Stimulated activated CD8-positive, alpha-beta memory T cell treated with anti-CD3 and anti-CD28 coated beads, Interleukin-4, amount 100 ng/mL, for 1 hour (primary cell): ENCODE measurements at places on chromosomes 1 and 21.

- no peak for DNase-seq
These were observed 12.0 kb downstream of the PRDX6 start for GRCh38 chr1:173489149-173489600.

DNA sequence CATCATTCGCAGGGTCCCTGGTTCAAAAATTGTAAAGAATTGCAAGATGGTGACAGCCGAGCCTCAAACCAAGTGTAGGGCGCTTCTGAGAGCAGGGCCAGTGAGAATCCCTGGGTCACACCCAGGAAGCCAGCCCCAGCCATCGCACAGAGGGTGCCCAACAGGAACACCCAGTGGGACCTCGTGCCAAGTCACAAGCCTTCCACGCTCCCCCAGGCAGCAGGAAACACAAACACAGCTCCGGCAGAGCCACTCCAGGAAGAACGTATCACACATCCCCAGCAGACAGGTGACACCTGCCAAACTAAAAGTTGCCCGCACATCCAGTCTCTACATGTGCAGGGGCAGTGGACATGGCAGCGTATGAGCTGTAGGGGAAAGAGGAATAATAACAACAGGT is 20.2 kb downstream of the DHRS3 start:
- no peak for DNase-seq

- no peak for DNase-seq
These were observed 95.1 kb upstream of the SLC45A1 start for GRCh38 chr1:8222789-8223188.

DNA sequence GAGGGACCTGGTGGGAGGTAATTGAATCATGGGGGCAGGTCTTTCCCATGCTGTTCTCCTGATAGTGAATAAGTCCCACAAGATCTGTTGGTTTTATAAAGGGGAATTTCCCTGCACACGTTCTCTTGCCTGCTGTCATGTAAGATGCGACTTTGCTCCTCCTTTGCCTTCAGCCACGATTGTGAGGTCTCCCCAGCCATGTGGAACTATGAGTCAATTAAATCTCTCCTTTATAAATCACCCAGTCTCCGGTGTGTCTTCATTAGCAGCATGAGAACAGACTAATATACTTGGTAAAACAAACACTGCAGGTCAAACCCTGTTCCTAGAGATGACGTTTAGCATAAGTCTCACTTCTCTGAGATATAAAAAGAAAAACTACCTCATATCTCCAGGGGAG is 148.3 kb downstream of the MATN1 start:
- DNase-seq: no peak

DNA sequence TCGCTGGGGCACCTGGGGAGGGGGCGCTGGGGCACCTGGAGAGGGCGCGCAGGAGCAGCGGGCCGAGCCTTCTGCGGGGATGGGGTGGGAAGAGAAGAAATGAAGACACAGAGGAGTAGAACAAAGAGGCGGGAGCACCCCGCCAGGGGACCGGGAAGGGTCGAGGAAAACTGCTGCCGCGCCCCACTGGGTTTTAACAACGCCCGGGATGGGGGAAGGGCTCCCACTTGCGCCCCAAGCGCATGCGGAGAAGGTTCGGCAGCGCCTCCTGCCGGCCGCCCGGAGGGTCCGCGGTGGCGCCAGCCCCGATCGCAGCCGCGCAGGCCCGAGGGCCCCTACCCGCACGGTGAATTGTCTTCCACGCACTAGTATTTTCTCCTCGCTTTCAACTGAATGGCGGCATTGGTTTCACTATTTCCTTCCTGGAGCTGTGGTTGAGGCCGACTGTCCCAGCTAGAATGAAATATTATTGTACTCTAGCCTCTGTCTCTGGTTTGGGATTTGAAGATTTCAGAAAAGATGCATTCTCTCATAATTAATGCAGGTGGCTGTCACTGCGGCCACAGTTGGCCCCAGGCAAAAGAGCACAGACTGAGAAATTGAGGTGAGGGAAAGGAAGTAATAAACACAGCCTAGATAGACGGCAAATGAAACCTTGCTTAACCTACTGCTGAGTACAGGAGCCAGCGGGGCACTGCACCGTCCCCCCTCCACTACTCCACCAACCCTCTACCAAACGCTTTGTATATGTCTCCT is 57.3 kb downstream of the MAB21L3 start:
- DNase-seq: peak; percentile 60

DNA sequence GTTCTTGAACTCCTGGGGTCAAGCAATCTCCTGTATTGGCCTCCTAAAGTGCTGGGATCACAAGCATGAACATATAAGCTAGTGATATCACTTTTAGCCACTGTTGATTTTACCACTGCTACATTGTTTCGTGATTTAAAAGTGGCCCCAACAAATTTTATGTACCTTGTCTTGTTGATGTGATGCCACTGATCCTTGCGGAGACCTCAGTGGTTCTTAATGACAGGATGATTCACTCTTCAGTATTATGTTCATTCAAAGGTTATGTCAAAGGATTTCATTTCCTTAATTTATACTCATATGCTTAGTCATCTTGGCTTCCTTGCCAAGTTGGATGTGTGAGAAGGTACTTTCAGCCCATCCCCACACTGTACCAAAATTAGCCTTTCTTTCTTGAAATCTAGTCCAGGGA is 12.1 kb downstream of the PRKACB start:
- no peak for DNase-seq

- DNase-seq: no peak
These were observed 52.6 kb upstream of the SLC35A3 start for GRCh38 chr1:99917214-99917613.

GRCh38 chr21:17931080-17931479 is 111.9 kb upstream of the C21orf91 start:
- no peak for DNase-seq

GRCh38 chr1:48414264-48414663 is 57.7 kb downstream of the SPATA6 start:
- DNase-seq: no peak

DNA sequence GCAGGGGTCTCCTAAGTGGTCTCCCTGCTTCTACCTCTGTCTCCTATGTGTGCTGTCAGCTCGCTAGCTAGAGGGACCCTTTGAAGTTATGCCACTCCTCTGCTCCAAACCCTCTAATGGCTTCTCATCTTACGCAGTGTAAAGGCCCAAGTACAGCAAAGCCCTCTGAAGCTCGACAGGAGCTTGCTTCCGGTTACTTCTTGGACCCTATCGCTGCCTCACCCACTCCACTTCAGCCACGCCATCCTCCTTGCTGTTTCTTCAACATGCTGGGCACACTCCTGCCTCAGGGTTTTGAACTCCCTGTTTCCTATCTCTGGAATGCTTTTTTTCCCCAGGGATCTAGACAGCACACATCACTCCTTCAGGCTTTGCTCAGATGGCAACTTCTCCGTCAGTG is 102.3 kb upstream of the F3 start:
- no peak for DNase-seq

DNA sequence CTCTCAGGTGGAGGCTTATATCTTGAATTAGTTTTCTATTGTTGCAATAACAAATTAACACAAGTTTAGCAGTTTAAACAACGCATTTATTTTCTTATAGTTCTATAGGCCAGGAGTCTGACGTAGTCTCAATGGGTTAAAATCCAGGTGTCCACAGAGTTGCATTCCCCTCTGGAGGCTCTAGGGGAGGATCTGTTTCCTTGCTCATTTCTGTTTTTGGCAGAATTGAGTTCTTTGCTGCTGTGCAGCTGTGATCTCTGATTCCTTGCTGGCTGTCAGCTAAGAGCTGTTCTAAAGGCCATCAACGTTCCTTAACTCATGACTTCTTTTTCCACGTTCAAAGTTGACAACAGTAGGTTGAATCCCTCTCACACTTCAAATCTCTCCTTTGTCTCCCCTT is 31.8 kb downstream of the S100A10 start:
- DNase-seq: no peak

DNA sequence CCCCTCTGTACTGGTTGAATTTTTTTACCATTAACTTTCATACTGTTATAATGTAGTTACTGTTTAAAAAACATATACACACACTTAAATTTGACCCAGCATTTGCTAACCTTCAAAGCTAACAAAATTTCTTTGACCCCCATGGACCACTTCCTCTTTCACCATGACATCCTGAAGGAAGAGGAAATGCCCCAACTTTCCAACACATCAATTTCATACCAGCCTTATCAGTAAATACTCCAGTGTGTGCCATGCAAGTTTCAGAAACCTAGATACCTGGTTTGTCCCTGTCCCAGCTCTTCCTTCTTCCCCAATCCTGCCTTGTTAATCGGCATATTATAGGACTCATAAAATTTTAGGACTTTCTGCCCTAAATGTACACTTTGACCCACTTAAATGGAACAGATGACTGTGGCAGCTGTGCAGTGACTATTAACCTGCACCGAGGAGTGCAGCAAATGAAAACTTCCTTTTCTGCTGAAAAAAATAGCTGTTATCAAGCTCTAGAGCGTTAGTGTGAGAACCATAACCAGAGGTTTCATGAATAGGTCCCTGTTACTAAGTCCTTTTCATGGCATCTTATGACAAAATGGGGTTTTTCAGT is 54.1 kb downstream of the DTL start:
- no peak for DNase-seq

DNA sequence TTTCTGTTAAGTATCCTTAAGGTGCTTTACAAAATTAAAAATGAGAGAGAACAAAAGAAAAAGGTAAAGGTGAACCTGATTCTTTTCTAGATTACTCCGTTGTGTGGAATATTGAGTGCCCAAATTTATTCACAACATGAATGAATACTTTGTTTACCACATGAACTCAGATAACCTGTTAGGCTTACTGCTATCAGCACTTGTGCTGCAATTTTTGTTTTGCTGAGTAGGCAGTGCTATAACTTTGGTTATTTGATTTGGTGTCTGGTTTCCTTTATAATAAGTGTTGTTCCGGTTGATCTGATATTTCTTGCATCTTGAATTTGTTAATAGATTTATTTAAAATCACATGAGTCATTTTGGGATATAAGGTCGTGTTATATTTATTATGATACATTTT is 195.9 kb downstream of the NEGR1 start:
- no peak for DNase-seq

GRCh38 chr1:160166166-160166868 is 14.9 kb downstream of the ATP1A4 start:
- no peak for DNase-seq

- DNase-seq: no peak
These were observed 1.5 kb downstream of the ENAH start for GRCh38 chr1:225651376-225651871.

DNA sequence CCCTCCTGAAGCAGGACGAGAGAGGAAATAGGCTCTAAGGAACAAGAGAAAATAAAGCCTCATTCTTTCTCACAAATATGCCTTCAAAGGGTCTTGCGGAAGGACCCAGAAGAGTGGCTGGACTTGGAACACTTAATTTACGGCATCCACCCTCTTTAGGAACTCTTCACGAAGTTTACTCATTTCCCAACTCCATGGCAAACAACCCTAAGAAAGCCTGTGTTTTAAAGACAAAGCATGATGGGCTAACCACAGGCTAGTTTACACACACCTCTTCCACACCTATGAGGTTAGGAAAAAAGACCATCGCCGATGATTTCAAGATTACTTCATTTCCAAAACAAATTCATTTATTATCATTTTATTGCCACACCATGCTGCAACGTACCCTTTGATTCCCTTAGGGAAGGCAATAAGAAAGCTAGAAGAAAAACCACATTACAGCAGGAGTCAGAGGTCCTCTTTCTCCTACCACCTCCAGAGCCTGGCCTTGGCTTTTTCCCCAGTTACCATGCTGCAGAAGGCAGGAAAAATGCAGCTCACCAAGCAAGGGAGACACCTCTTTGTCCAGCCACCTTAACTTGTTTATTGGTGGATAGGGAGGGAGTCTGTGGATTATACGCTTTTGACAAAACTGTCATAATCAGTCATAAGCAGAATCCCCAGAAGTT is 29.6 kb downstream of the CHI3L2 start:
- DNase-seq: no peak

DNA sequence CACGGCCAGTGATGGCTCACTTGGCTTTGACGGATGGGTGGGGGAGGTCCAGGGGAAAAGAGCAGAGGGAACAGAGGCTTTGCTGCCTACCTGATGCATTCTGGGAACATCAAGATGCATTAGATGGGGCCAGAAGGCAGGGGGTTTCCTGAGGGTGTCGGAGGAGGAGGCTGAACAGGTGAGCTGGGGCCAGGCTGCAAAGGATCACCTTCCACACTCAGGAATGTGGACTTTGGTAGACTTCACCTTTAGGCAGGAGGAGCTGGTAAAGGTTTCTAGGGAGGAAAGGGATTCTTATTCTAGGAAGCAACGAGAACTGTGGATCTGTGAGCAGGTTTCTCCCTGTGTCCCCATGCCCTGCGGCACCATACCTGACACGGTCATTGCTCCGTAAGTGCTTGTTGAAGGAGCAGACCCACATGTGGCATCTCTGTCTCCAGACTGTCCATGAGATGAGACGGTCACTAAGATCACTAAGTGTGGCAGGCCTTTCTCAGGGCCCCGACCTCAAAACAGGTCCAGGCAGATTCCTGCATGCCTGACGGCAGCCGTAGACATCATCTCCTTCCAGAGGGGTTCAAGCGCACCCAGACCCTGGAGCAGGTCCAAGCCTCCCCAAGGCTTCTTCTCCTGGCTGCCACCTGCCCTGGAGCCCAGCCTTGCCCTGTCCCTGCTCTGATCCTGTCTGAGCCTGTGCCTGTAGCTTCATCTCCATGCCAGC is 89.1 kb upstream of the SLC25A33 start:
- no peak for DNase-seq

DNA sequence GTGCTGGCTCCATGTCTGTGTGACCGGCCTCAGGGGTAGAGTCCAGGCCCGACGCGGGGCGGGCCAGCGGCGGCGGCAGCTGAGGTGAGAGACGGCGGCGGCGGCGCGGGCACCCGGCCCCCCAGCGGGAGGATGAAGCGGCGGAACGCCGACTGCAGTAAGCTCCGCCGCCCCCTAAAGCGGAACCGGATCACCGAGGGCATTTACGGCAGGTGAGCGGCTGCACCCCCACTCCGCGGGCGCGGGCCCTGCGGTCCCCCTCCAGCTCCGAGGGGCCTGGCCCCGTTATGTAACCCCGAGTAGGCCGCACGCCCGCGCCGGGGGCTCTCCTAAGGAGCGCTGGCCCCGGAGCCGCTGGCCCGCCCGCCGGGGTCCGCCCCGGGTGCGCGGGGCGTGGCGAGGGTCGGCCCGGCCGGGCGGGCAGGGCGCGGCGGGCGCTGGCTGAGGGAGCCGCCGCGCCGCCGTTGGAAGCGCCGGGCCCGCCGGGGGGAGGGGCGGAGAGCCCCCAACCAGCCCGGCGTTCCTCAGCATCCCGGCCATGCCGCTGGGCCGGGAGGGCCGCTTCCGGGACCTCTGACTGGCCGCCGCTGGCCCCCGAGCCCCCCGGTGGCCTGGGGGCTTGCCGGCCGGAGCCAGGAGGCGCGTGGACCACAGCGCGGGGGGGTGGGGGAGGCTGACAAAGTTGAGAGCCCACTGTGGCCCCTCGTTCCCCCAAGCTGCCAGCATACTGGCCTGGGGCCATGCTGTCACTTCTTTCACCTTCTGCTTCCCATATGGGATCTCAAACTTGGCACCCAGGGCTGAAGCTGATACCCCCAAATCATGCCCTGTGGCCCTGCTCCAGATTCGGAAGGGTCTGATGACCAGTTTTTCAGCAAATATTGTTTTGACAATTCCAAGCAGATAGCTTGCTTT is 527 bp downstream of the MACO1 start:
- DNase-seq: no peak

- DNase-seq: no peak
These were observed 26.2 kb downstream of the ATP8B2 start for GRCh38 chr1:154351363-154352068.

GRCh38 chr1:228141226-228142044 is 1.4 kb downstream of the GUK1 start:
- no peak for DNase-seq

- DNase-seq: no peak
These were observed 257.0 kb downstream of the SIPA1L2 start for GRCh38 chr1:232372841-232373440.
